ENCODE measurements at places on chromosomes 7 and 10.

GRCh38 chr7:139109188-139109982, at the start of gene ZC3HAV1:
Gene ZC3HAV1, minus strand, starts transcription at chr7:139109720. Its CDS starts 389 bp downstream, at chr7:139109331.
- peaks cover 2% of the 10 kb centered on the region for H3K4me1 ChIP-seq
- peak within 1 kb of the TSS; percentile 69 for H3K27ac ChIP-seq
- peak; percentile 86 for DNase-seq
- no peaks in the 10 kb centered on the region for H3K27me3 ChIP-seq
- H3K36me3 ChIP-seq = no peaks in the 10 kb centered on the region

DNA sequence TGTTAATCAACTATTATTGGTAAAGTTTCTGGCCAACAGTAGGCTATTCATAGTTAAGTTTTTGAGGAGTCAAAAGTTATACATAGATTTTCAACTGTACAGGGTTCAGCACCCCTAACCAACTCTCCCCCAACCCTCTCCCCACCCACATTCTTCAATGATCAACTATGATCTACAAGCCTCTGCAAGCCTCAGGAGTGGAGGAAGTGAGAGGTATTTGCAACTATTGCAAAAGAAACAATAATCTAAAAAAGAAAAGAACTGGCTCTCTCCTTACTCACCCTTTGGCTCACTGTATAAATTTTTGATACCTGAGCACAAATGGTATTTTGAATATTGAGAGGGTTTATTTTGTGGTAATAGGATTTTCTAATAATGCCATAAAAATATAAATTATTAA, 179.8 kb downstream of the IPMK start:
- no peaks in the 10 kb centered on the region for H3K27me3 ChIP-seq
- H3K4me3 ChIP-seq = no peak overlapping the region
- no peak overlapping the region for H3K27ac ChIP-seq

GRCh38 chr7:27603813-27604212, 58.9 kb downstream of the HIBADH start:
- H3K27ac ChIP-seq = no peak overlapping the region
- peaks cover 6% of the 10 kb centered on the region for H3K4me1 ChIP-seq
- H3K36me3 ChIP-seq = no peaks in the 10 kb centered on the region
- no peak overlapping the region for H3K4me3 ChIP-seq
- no peak for DNase-seq
- H3K27me3 ChIP-seq = no peaks in the 10 kb centered on the region

DNA sequence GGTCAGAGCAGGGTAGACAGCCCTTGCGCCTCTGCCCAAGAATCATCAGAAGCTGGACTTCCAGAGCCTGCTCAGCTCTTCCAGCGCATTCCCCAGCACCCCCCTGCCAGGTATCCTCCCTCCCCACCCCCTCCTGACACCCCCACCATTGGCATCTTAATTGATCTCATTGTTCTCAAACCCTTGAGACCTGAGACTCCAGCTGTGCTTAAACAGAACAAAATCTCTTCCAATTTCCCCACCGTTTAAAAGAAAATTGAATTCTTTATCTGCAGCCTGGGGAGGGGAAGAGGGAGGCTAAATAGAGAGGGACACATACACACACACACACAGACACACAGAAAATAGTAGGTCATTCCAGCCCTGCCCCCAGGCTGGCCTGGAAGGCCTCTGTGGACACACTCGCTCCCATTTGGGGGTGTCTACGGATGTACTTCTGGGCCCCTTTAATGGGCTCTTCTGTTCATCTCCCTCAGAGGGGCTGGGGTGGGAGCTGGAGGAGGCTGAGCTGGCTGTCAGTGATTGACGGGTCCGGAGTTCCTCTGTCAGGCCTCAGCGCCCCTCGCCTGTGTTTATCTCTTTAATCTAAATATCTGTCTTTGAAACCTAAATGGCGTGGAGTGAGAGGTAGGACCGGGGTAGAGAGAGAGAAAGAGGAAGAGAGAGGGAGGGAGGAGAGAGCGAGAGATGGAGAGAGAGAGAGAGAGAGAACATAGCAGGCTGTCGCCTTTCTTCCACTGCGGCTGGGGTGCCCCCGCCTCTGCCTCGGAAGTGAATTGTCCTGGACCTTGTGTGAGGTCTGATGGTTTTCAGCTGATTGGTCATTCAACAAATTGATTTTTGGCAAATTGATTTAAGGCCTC, 61.7 kb downstream of the C10orf105 start:
- H3K27me3 ChIP-seq = peaks cover 58% of the 10 kb centered on the region
- no peaks in the 10 kb centered on the region for H3K36me3 ChIP-seq
- H3K4me1 ChIP-seq = no peaks in the 10 kb centered on the region
- H3K4me3 ChIP-seq = no peak overlapping the region

- peak; percentile 72 for DNase-seq
- H3K4me3 ChIP-seq = no peak overlapping the region
- H3K36me3 ChIP-seq = no peaks in the 10 kb centered on the region
- no peaks in the 10 kb centered on the region for H3K27me3 ChIP-seq
Measured at GRCh38 chr10:95792874-95793285, 36.9 kb downstream of the ENTPD1 start.

GRCh38 chr10:590721-591120, 98.7 kb downstream of the DIP2C start:
- DNase-seq = no peak
- H3K4me3 ChIP-seq = no peak overlapping the region
- H3K27ac ChIP-seq = no peak overlapping the region
- no peaks in the 10 kb centered on the region for H3K27me3 ChIP-seq

DNA sequence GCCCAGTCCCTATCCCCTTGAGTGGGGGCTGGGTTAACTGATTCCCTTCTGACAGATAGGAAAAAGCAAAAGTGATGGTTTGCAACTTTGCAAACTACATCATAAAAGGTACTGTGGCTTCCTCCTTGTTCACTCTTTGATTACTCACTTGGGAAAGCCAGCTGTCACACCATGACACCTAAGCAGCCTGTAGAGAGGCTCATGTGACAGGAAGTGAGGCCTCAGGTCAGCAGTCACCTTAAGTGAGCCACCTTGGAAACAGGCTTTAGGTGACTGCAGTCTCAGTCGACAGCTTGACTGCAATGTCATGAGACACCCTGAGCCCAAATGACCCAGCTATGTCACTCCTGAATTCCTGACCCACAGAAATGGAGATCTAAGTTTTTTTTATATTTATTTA, 4.3 kb upstream of the CHCHD2 start:
- no peak for DNase-seq
- no peak overlapping the region for H3K4me3 ChIP-seq
- no peaks in the 10 kb centered on the region for H3K36me3 ChIP-seq
- H3K27ac ChIP-seq = no peak overlapping the region

DNA sequence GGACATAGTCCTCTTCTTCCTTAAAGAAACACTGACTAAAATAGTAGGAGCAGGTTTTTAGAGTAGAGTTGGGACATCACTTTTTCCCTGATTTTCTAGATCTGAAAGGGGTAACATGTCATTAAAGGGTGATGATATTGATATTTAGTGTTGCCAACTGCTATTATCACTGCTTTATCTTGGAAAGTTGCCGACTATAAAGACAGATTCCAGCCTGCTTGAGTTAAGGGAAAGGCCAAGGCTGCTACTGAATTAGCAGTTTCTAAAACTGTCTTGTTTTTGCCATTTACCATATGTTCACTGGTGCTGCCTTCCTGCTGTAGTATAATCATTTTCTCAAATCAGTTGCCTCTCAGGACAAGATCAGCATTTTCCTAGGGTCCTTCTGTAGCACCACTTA, 29.7 kb downstream of the AP3M1 start:
- DNase-seq = no peak
- H3K27me3 ChIP-seq = no peaks in the 10 kb centered on the region
- H3K27ac ChIP-seq = no peak overlapping the region
- peaks cover 10% of the 10 kb centered on the region for H3K4me1 ChIP-seq
- peaks cover 54% of the 10 kb centered on the region for H3K36me3 ChIP-seq

DNA sequence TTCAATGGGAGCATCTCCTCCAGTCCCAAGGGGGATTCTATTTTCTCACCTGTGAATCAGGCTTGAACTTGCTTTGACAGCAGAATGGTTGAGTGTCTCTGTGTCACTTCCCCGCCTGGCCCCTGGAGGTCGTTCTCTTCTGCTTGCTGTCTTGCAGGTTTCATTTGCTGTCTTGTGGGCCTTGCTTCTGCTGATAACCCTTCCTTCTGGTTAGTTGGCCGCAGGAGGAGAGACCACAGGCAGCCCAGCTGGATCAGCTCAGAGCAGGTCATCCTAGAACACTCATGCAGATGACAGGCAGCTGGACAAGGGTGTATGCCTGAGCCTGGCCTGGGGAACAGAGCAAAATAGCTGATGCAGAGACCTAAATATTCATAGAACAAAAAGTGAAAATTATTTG, 344.2 kb upstream of the ADARB2 start:
- no peak overlapping the region for H3K4me3 ChIP-seq
- no peaks in the 10 kb centered on the region for H3K4me1 ChIP-seq

- H3K36me3 ChIP-seq = peaks cover 3% of the 10 kb centered on the region
- H3K4me3 ChIP-seq = no peak overlapping the region
- H3K4me1 ChIP-seq = peaks cover 5% of the 10 kb centered on the region
- no peak overlapping the region for H3K27ac ChIP-seq
Measured at GRCh38 chr7:111872450-111873325, 310.4 kb upstream of the IMMP2L start.

DNA sequence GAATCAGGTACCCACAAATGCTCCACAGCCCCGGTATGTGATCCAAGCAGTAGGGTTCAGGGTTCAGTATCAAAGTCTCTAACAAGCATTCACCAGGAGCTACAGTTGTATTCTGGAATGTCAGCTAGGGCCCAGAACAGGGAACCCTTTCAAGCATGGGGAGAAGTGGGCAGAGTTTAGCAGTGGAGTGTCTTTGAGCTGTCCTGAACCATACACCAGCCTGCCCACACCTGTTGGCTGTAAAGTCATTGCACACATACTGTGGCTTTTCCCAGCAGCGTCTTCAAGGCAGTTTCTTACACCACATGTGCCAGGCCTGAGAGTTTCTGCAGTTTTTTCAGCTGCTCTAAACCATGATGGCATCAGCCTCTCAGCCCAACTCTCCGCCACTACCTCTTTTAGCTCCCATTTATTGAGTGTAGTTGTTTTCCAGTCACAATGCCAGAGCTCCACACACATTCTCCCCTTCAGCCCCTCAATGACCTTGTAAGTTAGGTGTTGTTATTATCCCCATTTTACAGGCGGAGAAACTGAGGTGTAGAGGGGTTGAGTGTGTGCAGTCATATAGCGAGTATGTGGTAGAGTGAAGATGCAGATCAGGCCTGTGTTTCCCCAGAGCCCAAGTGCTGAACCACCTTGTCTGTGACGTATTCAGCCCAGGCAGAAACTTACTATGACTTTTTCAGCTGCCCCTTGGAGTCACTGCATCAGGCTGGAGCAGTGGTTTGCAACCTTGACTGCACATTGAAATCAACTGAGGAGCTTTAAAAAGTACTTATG, 83.1 kb downstream of the CHN2 start:
- H3K36me3 ChIP-seq = no peaks in the 10 kb centered on the region
- no peak overlapping the region for H3K4me3 ChIP-seq
- no peak for DNase-seq
- no peaks in the 10 kb centered on the region for H3K27me3 ChIP-seq
- H3K27ac ChIP-seq = no peak overlapping the region

- H3K4me3 ChIP-seq = no peak overlapping the region
- peaks cover 23% of the 10 kb centered on the region for H3K27me3 ChIP-seq
- no peak for DNase-seq
- no peak overlapping the region for H3K27ac ChIP-seq
- H3K36me3 ChIP-seq = no peaks in the 10 kb centered on the region
Measured at GRCh38 chr10:30589441-30589840, 40.1 kb downstream of the LYZL2 start.

- DNase-seq = no peak
- H3K4me1 ChIP-seq = peaks cover 8% of the 10 kb centered on the region
- H3K4me3 ChIP-seq = no peak overlapping the region
- H3K36me3 ChIP-seq = peaks cover 7% of the 10 kb centered on the region
- H3K27me3 ChIP-seq = no peaks in the 10 kb centered on the region
Measured at GRCh38 chr7:56030340-56030739, 20.9 kb downstream of the PSPH start.

GRCh38 chr10:44674536-44675386, 236.4 kb upstream of the TMEM72 start:
- H3K27me3 ChIP-seq = no peaks in the 10 kb centered on the region
- DNase-seq = no peak

DNA sequence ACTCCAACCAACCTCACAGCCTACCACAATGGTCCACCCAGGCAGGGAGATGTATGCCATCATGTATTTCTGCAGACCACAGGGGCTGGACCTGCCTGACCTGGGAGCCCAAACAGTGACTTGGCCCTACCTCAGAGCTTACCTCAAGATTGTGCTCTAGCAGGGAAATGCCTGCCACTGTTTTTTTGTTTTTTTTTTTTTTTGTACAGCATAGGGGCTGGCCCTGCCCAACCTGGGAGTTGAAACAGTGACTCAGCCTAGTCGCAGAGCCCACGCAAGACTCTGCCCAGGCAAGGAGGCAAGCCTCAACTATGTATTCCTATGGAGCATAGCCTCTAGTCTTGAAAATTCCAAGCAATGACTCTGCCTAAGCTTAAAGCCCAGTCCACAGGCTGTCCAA, 39.3 kb upstream of the CDK6 start:
- no peaks in the 10 kb centered on the region for H3K27me3 ChIP-seq
- H3K27ac ChIP-seq = no peak overlapping the region
- no peaks in the 10 kb centered on the region for H3K36me3 ChIP-seq
- H3K4me3 ChIP-seq = no peak overlapping the region
- peaks cover 2% of the 10 kb centered on the region for H3K4me1 ChIP-seq

DNA sequence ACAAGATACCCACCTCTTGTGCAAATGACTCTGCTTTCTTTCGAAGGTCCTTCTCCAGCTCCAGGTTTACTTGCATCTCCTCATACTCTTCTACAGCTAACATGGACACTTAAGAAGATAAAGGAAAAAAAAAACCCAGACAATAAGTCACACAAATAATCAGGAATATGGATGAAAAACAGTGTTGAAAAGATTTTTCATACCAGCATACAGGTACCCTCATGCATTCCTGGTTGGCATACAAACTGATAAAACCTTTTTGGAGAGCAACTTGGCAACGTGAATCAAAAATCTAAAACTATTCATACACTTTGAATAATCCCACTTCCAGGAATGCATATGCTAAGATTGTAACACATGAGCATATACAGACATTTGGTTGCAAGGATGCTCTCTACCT, 60.1 kb downstream of the SHTN1 start:
- H3K4me1 ChIP-seq = peaks cover 5% of the 10 kb centered on the region
- DNase-seq = no peak
- no peak overlapping the region for H3K4me3 ChIP-seq
- 0 out of 2 replicates have a peak, but pooled peaks cover 1% of the 10 kb centered on the region for H3K36me3 ChIP-seq
- no peaks in the 10 kb centered on the region for H3K27me3 ChIP-seq

All from IMR-90 (cell line).